Fibroblast of skin of right biceps (primary cell): ENCODE measurements at places on chromosomes 1 and 21.
A peak's percentile ranks its signal among the peaks of the same experiment; 100 is the strongest.

GRCh38 chr1:27519331-27520258 is 29.6 kb upstream of the WASF2 start:
- DNase-seq, result no peak

- no peak for DNase-seq
Measured at GRCh38 chr1:145878724-145879123, 6.9 kb downstream of the ANKRD35 start.

DNA sequence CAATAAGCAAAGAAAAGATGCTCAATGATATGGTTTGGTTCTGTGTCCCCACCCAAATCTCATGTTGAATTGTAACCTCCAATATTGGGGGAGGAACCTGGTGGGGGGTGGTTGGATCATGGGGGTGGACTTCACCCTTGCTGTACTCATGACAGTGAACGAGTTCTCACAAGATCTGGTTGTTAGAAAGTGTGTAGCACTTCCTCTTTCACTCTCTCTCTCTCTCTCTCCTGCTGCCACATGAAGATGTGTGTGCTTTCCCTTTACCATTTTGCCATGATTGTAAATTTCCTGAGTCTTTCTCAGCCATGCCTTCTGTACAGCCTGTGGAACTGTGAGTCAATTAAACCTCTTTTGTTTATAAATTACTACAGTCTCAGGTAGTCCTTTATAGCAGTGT is 248.4 kb downstream of the HHIPL2 start:
- no peak for DNase-seq

DNA sequence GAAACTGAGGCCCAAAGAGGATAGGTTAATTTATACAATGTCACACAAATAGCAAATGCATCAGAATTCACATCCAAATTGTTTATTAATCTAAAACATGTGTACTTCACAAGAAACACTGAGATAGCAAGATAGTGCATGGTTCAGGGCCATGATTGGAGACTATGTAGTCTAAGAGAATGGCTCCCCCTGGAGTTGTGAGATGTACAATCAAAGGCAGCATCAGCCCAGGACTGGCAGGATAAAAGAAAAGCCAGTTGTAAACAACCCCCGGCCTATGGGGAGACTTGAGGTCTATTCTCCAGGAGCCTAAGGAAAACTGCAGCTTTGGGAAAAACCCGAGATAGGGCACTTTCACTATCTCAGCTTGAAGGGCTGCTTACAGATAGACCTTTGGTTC is 511.0 kb downstream of the OMA1 start:
- DNase-seq, result peak; percentile 39

GRCh38 chr1:50917138-50918137 is 42.6 kb downstream of the FAF1 start:
- DNase-seq, result no peak

DNA sequence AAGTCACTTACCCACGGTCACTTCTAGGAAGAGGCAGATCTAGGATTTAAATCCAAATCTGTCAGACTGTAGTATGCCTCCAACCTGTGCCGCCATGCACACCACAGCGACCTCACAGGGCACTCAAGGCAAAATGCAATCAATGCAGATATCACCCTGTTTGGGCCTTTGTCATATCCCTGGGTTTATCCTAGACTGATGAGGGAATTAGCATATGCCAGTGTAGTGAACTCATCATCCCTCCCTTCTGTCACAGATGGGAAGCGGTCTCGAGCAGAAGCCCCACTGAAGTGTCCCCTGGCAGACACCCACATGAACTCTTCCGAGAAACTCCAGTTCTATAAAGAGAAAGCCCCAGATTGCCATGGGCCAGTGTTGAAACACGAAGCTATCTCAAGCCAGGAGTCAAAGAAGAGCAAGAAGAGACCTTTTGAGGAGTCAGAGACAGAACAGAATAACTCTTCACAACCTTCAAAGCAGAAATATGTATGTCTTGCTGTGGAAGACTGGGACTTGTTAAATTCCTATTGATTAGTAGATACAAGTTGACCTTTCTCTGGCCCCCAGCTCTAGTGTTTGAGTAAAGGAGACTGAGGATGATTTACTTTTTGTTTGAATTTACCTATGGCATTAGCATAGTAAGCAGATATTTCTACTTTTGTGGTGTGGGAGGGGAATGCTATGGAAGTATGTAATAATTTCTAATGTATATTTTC is 21.4 kb downstream of the LRRC42 start:
- no peak for DNase-seq

DNA sequence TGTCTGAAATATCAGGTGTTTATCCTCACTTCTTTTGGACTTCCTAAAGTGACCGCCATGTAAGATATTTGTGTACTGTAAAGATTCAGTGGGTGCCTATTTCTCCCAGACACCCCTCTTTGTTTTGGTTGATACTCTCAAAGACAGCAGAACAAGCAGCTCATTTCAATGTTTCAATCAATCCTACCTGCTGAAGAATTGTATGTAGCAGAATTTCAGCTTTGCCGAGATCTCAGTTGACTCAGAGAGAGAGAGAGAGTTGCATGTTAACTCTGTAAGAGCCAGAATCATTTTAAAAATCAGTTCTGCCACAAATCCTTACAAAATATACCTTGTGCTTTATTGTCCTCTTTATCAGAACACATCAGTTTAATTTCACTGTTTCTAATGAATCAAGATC is 987.3 kb downstream of the ADGRL2 start:
- no peak for DNase-seq

GRCh38 chr1:39816415-39817090 is 27.9 kb upstream of the BMP8B start:
- peak; percentile 74 for DNase-seq

- no peak for DNase-seq
Measured at GRCh38 chr1:184892116-184892515, 82.2 kb downstream of the NIBAN1 start.

DNA sequence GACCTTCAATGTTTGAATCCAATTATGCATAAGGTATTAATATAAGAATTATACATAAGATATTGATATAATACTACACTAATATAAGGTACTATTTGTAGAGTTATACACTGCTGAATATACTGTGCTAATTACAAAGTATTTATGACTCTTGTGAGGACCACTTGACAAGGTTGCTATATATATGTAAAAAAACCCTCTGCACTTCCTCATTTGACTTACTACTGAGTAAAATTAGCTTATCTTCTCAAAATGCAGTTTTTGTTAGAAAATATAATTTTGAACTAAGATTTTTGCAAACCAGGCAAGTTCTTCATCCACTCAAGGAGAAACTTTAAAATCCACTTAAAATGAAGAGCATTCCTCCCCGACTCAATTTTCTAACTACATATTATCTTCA is 8.5 kb downstream of the SIKE1 start:
- no peak for DNase-seq

DNA sequence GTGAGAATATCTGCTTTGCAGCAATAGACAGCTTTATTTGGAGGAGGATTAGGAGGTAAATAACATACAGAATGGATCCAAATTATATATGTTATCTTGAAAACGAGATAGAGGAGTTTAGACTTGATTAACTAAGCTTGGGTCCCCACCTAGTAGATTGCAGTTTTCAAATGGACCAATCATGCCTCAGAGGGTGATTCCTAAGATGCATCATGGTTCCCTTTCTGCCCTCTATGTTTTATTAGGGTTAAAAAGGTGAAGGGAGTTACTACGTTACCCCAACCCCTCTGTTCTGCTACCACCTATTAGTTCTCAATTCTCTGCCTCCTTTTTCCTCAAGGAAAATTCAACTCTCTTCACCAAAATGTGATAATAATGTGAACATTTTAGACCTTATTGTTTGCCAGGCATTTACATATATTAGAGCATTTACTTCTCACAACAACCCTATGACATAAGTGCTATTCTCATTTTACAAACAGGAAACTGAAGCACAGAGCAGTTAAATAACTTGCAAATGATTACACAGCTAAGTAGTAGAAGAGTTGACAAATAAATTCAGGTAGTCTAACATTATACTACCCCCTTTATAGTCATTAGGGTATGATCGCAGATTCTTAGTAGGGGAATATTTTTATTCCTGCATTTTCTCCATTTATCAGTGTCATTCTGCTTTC is 23.4 kb upstream of the PGM1 start:
- DNase-seq, result no peak

DNA sequence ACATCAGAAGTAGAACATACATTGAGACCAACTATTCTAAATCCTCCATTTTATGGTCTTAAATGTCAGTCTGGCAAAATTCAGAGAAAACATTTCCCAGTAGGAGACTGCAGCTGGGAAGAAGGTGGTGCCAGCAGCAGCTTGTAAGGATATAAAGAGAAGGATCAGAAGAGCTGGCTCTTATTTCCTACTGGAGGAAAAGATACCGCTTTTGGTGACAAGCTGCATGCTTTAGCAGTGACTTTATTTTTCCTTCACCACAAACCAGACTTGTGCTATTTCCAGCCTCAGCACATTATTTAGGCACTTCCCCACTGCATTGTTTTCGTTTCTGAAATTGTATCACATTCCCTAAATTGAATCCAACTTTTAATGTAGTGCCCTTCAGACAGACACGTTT is 28.4 kb downstream of the RNF11 start:
- peak; percentile 96 for DNase-seq

GRCh38 chr1:165884690-165885304 is 57.4 kb downstream of the UCK2 start:
- DNase-seq, result no peak

DNA sequence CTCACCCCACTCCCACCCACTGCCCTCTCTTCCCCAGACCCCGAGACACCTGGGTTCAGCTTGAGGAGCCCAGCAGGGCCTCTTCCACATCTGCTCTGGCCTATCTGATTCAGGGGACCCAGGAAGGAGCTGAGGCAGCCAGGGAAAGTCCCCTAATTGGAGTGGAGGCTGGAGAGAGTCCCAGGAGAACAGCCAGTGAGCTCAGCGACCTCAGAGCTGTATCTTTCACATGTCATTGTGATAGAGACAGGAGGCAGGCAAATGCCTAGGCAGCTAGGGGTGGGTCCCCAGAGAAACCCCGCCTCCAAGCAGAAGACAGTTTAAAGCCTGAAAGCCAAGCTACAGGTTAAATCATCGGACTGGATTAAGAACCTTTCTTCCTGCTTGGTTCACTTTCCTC is 122.7 kb downstream of the MATN1 start:
- no peak for DNase-seq

DNA sequence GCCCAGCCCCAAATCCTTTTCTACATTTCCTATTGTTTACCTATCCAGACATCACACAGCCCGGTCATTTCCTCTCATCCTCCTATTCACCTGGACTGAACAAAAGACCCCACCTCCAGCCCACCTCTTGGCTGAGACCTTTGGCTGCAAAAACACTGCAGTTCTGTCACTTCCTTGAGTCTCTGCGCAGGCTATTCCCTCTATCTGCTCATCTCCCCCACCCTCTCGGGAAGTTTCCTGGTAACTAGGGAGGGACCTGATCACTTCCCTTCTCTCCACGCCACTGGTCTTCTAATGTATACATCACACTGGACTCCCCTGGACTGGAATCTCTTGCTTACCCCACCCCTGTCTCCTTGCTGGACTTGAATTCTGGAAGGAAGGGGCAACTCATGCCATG is 5.3 kb downstream of the HTR1D start:
- DNase-seq, result no peak

GRCh38 chr21:45322231-45322959 is 34.7 kb upstream of the POFUT2 start:
- no peak for DNase-seq

GRCh38 chr1:70778934-70779333 is 268.7 kb downstream of the PTGER3 start:
- peak; percentile 23 for DNase-seq

GRCh38 chr1:215704089-215704860 is 137.2 kb downstream of the KCTD3 start:
- peak; percentile 33 for DNase-seq

GRCh38 chr1:31752952-31753475 is 11.1 kb downstream of the ADGRB2 start:
- DNase-seq, result no peak

- no peak for DNase-seq
Measured at GRCh38 chr1:116413414-116413813, 40.4 kb downstream of the ATP1A1 start.

- DNase-seq, result no peak
Measured at GRCh38 chr1:10059342-10059718, 26.6 kb downstream of the UBE4B start.

DNA sequence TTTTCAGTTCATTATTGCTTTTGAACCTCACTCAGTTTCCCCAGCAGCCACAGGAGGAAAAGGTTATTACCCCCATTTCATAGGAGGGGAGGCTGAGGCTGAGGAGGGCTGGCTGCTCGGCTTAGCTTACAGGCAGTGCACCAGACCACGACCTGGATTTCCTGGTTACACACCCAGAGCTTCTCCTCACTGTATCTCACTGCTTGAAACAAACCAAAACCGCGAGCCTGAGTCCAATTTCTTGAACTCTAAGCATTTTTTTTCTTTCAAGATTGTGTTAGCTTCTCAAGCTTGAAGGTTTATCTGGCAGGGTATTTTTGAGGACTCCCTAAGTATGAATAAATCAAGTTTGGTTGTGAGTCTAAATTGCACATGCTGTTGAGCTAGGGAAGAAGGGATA is 188.9 kb upstream of the EDN2 start:
- peak; percentile 76 for DNase-seq

GRCh38 chr1:201778279-201779065 is 50.5 kb upstream of the IPO9 start:
- no peak for DNase-seq

GRCh38 chr1:53725238-53725689 is 13.7 kb downstream of the GLIS1 start:
- peak; percentile 16 for DNase-seq

- no peak for DNase-seq
Measured at GRCh38 chr1:109242387-109242786, 7.0 kb upstream of the CELSR2 start.

DNA sequence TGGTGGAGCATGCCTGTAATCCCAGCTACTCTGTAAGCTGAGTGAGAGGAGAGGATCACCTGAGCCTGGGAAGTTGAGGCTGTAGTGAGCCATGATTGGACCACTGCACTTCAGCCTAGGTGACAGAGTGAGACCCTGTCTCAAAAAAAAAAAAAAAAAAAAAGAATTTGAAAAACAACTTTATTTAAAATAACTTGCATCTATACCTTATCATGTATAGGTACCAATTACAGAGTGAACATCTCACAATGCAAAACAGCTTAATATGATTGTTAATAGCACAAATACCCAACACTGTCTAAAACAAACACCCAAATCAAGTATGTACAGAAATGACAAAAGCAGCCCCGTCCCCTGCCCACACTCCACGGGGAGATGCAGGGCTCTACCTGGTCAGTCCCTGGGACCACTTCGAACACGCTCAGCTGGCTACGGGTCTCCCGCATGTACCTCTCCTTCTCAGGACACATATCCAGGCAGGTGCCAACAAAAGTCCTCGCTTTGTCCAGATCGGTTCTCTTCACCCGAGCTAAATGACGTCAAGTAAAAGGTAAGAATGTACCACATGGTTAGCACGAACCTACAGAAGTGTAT is 10.5 kb downstream of the MCM3AP start:
- no peak for DNase-seq

- no peak for DNase-seq
Measured at GRCh38 chr1:233673947-233674431, 60.1 kb downstream of the KCNK1 start.

- peak; percentile 52 for DNase-seq
Measured at GRCh38 chr1:1371746-1372711, 3.0 kb downstream of the AURKAIP1 start.
